ENCODE measurements at places on chromosomes 2 and 18. TPM values are rescaled to one million over a fixed set of nuclear protein-coding genes. Genes with fewer than 3 reads are reported as not detected.
A peak's percentile ranks its signal among the peaks of the same experiment; 100 is the strongest.

CD8B2 gene
- total RNA-seq, result not detected

GRCh38 chr2:69957965-69958364 lies 3.5 kb downstream of the ASPRV1 start:
- no peak for DNase-seq

DNA sequence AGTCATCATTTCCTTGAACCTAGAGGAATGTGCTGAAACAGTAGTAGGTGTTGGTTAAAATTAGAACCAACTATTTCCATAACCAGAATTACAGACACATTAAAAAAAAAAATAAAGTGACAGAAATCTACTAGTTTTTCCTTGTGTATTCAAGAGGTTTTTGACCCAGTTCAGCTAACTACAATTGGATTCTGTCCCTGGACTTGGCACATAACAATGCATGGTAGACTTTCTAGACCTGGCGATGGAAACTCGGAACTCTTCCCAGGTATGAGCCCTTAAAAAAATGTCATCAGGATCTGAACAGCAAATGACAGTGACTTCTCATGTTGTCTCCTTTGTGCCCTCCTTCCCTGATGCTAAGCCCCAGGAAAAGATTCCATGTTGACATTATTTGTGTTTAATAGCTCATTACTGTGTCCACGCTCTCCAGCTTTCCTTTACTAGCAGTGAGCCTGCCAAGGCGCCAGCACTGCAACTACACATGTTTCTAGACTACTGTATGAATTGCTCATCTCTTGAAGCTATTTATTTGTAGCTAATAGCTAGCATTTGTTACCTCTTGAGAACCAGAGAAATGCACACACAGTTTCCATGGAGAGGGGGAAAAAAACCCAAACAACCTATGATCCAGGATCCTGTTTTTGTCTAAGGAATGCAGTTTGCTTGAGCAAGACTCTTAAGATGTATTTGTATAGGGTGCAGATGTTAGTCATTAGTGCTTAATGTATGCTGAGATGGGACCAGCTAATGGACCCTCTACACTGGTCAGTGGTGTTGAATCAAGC lies 148.5 kb downstream of the FMNL2 start:
- DNase-seq, result peak; percentile 19

- DNase-seq, result peak; percentile 70
These were observed 85.2 kb downstream of the RBMS1 start for GRCh38 chr2:160408173-160408958.

FOXD4L1 gene
- total RNA-seq, result not detected

PPP1CB gene
- total RNA-seq, result 127 TPM

DNA sequence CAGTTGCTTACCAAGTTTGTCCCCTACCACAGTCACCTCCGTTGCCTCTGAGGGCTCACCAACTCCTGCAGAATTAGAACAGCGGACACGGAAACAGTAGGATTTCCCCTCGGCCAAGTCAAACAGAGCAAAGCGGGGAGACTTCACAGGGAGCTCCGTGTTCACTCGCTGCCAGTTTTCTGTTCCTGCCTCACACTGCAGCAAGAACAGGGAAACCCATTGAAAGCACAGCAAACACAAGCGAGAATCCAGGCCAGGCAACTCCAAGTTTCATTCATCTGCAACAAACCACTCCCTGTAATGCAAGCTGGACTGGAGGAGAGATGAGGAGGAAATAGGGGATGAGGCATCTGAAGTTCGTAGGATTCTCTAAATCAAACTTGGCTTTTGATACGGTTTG lies 84.2 kb downstream of the MYOM1 start:
- DNase-seq, result no peak

GRCh38 chr2:217337771-217338170 lies 477.9 kb upstream of the TNP1 start:
- no peak for DNase-seq

GRCh38 chr2:190707726-190708125 lies 58.8 kb downstream of the NAB1 start:
- no peak for DNase-seq

DNA sequence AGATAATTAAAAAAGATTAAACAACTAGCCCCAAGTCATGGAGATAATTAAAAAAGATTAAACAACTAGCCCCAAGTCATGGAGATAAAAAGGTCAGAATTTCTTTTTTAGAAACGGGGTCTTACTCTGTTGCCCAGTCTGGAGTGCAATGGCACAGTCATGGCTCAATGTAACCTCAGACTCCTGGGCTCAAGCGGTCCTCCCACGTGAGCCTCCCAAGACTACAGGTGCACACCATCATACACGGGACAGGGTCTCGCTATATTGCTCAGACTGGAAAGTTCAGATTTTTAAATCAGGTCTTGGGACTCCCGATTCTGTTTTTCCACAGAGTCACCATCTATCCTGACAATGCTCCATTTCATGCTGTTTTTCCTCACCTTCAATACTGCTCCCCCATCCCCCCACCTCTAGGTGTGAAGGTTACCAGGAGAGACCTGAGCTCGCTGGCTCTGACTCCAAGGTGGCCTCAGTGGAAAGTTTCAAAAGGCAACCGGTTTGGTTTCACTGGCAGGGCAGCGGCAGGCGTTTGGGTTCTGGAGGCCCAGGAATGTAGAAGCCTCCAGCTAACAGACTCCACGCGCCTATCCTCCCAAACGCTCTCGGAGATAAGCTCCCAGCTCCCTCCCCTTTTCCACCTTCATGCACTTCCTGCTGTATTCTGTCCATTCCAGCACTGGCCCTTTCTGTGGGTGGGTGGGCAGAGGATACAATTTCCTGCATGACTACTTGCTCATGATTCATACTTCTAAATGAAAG lies 2.9 kb upstream of the SEMA4C start:
- DNase-seq, result peak; percentile 36

DNA sequence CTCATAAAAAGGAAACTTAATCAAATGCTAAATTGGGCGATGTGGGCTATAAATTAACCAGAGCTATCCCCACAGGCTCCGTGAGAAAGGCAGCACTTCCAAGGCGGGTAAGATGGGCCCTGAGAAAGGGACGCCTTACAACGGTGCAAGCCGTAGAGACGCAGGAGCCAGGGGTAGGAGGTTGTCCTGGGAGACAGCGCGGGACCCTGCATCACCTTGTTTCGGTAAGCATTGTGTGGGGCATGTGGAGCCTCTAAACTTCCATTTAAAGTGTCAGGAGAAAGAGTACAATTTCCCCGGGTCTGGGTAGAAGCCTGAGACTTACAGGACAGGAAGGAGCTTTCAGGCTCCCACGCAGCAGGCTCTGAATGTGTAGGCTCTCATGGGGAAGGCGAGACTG lies 1.2 kb upstream of the PER2 start:
- DNase-seq, result no peak

- DNase-seq, result no peak
These were observed 52.3 kb downstream of the FOXI3 start for GRCh38 chr2:88400037-88400767.

- peak; percentile 56 for DNase-seq
These were observed 9.1 kb upstream of the MYO5B start for GRCh38 chr18:50203801-50204604.

GRCh38 chr2:1891971-1892486 lies 147.7 kb upstream of the PXDN start:
- DNase-seq, result no peak

DNA sequence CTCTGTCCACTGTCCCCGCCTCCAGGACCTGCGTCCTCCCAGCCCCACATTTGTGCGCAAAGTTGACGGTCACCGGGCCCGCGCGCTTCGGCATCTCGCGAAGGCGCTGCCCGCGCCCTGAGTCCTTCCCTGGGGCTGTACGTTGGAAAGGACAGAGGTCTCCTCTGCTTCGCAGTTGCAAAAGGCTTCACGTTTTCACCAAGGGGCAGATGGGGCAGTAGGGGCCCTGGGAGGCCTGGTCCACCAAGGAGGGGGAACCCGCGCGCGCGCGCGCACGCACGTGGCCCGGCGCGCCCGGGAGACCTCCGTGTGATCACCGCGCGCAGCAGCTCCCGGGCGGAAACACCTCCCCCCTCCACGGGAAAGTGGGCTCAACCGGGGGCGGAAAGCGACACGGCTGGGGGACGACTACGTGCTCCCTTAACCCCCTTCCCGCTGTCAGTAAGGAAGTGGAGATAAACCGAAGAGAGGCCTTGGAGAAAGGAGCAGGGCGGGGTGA lies 21.9 kb downstream of the TEX44 start:
- DNase-seq, result no peak

- peak; percentile 16 for DNase-seq
These were observed 117.0 kb downstream of the GRB14 start for GRCh38 chr2:164504253-164504652.

- no peak for DNase-seq
These were observed 7.8 kb downstream of the ANTXR1 start for GRCh38 chr2:69020496-69021426.

- DNase-seq, result no peak
These were observed 193.0 kb downstream of the SP3 start for GRCh38 chr2:173772205-173772604.

DNA sequence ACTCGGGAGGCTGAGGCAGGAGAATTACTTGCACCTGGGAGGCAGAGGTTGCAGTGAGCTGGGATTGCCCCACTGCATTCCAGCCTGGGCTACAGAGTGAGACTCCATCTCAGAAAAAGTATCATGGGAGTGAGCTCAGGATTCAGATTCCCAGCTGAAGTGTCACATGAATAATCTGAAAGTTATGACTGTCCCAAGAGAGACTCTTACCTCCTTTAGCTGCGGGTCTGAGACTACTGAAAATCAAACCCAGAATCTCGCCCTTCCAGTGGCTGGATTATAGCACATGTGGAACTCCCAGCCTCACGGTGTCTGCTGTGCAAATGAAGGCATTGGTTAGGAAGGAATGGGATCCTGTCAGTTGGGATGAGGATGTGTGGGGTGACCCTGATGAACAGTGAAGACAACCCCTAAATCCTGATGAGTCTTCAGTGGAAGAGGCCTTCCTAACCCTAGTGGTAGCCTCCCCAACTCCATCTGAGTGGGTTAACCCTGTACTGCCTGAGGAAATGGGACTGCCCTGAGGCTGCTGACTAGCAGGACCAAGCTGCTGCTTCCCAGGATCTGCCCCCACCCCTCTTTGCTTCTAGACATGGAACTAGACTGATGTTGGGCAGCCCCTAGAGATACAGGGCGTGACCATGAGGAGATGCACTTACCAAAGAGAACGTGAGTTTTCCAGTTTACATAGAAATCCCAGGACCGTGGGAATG lies 16.5 kb downstream of the BOK start:
- DNase-seq, result no peak

DNA sequence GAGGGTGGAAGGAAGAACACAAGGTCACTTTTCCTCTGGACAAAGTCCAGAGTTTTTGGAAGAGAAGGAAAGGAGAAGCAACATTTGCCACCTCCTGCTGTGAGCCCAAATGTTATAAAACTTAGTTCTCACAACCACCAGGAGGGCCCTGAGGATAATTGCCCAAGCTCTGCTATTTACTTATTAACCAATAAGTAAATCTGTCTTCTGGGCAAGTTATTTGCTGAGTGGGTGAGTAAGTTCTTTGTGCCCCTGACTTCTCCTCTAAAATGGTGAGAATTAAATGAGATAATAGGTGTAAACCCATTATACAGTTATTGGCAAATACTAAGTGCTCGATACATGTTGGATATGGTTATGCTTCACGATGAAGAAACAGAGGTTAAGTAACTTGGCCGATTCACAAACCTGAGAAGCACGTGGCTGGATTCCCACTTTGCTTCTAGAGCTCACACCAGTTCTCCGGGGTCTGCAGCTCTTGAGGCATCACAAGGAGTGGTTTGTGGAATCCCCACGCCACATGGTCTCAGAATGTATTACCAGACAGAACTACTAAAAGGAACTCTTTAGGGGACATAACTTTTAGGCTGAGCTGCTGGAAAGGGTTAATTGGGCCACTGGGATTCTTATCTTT lies 164.1 kb downstream of the MYCN start:
- DNase-seq, result no peak

- peak; percentile 29 for DNase-seq
These were observed 17.0 kb upstream of the RBMS1 start for GRCh38 chr2:160510617-160511016.

TBR1 gene
- 0.97 TPM for total RNA-seq

DNA sequence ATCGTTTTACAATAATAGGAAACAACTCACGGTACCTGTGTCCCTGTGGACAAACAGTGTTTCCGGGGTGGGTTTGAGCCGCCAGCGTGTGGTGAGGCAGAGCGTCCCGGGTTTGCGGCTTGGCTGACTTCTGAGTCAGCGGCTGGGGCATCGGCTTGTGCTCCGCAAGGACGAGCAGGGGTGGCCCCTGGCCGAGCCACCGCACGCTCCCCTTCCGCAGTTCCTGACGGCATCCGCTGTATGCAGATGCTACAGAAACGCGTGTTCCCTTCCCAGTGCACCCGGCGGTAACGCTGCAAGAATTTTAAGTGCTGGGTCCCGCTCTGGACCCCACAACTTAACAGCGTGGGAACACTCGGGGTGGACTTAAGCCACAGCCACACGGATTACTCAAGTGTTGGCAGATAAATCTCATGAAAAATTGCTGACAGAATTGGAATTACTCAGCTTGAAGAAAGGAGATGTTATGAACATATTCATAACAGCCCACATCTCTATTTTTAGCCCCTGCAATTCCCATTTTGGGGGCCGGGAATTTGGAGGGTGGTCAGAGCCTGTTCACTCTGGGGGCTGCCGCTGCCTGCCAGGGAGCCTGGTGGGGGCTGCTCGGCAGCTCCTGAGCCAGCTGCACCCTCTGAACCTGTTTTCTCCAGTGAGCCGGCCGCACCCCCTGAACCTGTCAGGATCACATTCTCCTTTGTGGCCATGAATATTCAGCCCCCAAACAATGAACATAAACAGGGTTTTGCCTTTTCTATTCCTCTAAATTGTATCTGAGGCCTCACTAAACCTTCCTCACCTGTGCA lies 12.6 kb upstream of the KCNG2 start:
- DNase-seq, result peak; percentile 47

CYS1 gene
- 7.1 TPM for total RNA-seq

DNA sequence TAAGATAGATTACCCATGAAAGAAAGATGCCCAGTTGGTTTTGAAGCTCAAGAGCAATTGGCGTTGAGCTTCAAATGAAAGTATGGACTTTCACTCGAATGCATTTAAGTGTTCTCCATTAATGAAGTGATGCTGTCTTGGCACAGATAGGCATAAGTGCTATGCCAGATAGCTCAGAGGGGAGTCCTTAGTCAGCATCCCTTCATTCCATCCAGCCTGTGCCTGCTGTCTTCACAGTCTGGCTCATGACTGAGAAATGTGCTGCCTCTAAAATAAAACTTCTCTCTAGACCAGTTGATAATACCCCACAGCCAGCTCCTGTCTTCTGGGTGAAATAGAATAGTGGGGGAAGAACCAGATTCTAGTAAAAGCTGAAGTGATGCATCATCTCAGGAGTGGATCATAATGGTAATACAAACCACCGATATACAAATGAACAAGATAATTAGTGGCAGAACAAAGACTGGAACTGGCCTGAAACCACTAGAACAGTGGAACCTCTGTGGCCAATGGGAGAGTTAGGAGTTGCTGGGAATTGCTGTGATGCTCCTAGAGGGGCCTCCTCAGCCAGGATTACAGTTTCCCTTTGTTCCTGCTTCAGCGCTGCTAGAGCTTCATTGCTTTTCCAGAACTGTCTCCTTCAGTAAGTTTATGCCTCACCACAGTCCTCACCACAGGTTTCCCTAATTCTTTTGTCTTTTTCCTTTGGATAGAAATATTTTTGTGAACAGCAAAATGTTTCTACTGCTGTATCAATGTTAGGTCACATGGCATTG lies 359.3 kb downstream of the KIAA1328 start:
- peak; percentile 37 for DNase-seq

GRCh38 chr2:111884592-111884964 lies 585 bp upstream of the ANAPC1 start:
- no peak for DNase-seq

GRCh38 chr2:238731961-238732360 lies 115.9 kb upstream of the TWIST2 start:
- peak; percentile 78 for DNase-seq
